ENCODE measurements at places on chromosomes 5 and 9. TPM values are rescaled to one million over a fixed set of nuclear protein-coding genes. Genes with fewer than 3 reads are reported as not detected.

PCDHGC3 gene
- total RNA-seq: 104 TPM

TTC23L gene
- not detected for total RNA-seq

ZFP2 gene
- total RNA-seq: 2.9 TPM

GBGT1 gene
- total RNA-seq: 5.1 TPM

PDCD1LG2 gene
- 1.6 TPM for total RNA-seq

SLC25A51 gene
- 59.3 TPM for total RNA-seq

EGFL7 gene
- total RNA-seq: 57.1 TPM

RMRP gene
- 2,887 TPM for total RNA-seq

CTXN3 gene
- 4.6 TPM for total RNA-seq

EFCAB9 gene
- not detected for total RNA-seq

HRH2 gene
- 1.7 TPM for total RNA-seq

SPINK13 gene
- not detected for total RNA-seq

GPR150 gene
- total RNA-seq: not detected

SLC35A4 gene
- 9.7 TPM for total RNA-seq

PARP8 gene
- total RNA-seq: 14.8 TPM

SLC25A2 gene
- total RNA-seq: not detected

PCDH1 gene
- 24.0 TPM for total RNA-seq

CDKN2B gene
- 2.2 TPM for total RNA-seq

CSF1R gene
- total RNA-seq: 21.6 TPM

SLIT3 gene
- 21.4 TPM for total RNA-seq

SCAI gene
- total RNA-seq: 10.5 TPM

C6 gene
- not detected for total RNA-seq

SPOCK1 gene
- 12.3 TPM for total RNA-seq
